ENCODE measurements at places on chromosomes 2 and 18.

DNA sequence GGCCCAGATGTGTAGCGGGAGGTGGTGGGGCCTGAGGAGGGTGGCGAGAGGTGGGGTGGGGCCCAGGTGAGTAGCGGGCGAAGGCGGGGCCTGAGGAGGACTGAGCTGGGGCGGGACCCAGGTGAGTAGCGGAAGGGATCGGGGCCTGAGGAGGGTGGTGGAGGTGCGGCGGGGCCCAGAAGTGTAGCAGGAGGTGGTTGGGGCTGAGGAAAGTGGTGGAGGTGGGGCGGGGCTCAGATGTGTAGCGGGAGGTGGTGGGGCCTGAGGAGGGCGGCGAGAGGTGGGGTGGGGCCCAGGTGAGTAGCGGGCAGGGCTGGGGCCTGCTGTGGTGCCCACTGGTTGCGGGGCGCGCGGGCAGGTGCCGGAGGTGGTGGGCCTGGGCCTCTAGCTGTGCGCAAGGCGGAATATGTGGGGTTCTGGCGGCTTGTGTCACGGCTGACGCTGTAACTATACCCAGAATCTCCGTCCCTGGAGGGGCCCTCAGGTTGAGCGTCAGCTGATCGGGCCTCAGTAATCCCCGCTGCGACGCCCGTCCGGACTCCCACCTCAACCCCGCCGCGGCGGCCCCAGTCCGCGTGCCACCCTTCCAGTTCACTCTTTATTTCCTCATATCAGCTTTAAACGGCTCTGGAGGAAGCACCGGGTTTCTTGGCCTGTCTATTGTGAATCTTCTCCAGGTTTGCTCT lies 866 bp upstream of the SF3B6 start:
- DNase-seq, result no peak

DNA sequence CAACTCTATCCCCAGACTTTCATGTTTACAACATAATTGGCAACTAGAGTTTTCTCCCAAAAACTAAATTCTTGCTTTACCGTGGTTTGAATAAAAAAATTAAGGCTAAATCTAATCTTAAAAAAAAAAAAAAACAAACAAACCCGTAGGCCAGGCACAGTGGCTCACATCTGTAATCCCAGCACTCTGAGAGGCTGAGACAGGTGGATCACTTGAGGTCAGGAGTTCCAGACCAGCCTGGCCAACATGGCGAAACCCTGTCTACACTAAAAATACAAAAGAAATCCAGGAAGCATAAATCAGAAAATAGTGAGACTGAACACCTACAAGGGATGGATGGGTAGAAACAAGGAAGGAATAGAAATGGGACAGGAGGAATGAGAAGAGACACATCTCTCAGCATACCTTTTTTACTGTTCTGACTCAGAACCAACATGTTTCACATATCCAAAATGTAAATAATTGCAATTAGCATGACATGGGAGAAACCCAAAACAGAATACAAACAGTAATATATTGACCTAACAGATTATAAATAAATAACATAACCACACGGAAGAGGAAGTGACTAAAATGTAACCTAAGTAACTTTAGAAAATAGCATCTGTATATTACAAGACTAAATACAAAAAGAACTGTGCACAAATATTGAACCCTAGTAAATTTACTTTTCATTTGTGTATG lies 17.5 kb downstream of the MGAT4A start:
- DNase-seq, result no peak

- no peak for DNase-seq
Measured at GRCh38 chr2:30974554-30974953, 163.7 kb downstream of the GALNT14 start.

DNA sequence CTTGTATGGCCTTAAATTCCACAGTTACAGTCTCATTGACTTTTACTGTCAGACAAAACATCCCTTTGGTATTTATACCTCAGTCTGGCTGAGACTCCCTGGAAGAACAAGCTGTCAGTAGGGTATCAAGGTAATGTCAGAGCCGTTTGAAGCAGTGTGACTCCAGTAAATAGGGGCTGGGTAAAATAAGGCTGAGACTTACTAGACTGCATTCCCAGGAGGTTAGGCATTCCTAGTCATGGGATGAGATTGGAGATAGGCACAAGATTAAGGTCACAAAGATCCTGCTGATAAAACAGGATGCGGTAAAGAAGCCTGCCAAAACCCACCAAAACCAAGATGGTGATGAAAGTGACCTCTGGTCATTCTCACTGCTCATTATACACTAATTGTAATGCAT lies 219.5 kb upstream of the SKOR2 start:
- DNase-seq, result no peak

DNA sequence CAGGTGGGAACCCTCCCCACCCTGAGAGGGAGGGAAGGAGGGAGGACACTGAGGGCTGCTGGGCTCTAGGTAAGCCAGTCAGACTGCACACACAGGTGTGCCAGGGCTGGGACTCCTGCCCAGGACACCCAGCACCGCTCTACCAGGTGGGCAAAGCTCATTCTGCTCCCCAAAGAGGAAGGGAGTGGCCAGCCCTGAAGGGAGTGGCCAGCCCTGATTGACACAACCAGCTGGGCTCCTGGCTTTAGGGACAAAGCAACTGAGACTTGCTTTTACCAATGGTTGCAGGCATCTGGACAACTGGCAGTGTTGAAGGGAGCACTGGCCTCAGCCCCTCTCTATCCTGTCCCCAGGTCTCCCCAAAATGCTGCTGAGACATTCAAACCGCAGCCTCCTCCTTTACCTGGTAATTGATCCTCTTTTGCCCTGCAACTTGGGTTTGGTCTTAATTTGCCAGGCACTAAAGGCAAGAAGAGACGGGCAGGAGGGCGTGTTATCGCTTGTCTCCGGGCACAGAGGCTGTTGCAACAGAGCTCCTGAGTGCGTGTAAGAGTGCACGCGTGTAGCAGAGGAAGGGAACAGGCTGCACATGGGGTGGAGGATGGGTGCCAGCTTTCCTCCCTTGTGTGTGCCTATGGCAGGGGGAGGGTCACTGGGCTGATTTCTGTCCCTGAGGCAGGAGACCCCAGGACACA lies 14.5 kb upstream of the FOSL2 start:
- no peak for DNase-seq

GRCh38 chr2:235447210-235447609 lies 46.6 kb upstream of the AGAP1 start:
- DNase-seq, result peak; percentile 1

GRCh38 chr18:23730857-23731256 lies 41.6 kb downstream of the LAMA3 start:
- no peak for DNase-seq

DNA sequence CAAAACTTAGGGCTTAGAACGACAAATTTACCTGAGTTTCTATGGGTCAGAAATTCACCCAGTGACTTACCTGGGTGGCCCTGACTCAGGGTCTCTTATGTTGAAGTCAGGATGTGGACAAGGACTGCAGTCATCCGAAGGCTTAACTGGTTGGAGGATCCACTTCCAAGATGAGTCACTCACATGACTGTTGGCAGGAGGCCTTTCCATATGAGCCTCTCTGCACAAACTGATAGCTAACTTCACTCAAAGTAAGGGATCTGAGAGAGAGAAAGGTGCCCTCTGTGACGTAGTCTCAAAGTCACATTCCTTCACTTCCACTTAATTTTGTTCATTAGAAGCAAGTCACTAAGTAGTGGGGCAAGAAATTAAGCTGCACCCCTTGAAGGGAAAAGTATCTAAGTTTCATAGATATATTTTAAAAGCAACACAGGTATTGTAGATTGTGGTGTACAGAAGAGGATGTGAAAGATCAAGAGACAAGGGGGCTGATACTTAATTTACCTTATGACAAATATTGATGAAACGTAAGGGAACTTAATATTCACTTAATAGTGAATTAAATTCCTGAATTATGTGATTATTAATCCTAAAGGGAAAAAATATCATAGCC lies 48.4 kb downstream of the TANK start:
- peak; percentile 86 for DNase-seq

- peak; percentile 73 for DNase-seq
Measured at GRCh38 chr2:37654932-37655841, 16.3 kb downstream of the CDC42EP3 start.
